Activated CD4-positive, alpha-beta memory T cell treated with anti-CD3 and anti-CD28 coated beads, Interleukin-2, amount 10 ng/mL, durations not matched to agents 7 days and 5 days (primary cell): ENCODE measurements at places on chromosomes 7 and 10. TPM values are rescaled to one million over a fixed set of nuclear protein-coding genes. Genes with fewer than 3 reads are reported as not detected.

DNA sequence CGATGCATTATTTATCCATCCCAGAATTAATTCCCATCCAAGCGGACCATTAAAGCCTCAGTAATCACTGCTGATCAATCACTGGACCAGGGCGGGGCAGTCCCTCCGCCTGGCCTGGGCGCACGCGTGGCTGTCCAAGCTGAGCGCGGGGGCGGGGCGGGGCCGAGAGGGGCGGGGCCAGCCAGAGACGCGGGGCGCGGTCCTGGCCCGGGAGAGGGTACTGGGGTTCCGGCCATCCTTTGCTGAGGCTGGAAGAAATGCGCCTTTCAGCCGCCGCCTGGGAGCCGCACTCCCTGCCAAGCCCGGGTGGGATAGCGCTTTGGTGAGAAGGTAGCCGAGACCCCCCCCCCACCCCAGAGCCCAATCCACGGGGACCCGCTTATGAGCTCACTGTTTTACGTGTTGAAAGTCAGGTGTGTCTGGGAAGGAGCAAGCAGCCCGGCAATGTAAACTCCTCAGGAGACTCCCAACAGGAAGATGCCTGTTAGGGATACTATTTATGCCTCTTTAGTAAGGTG, at the start of gene ARHGAP22:
TSS of gene ARHGAP22 (minus strand) at position 83 of the 518 bp plus-strand sequence. CDS start 277 bp downstream, outside the sequence.
- peaks cover 32% of the 10 kb centered on the region for H3K27me3 ChIP-seq
- H3K36me3 ChIP-seq: no peaks in the 10 kb centered on the region
- no peak within 1 kb of the TSS for H3K27ac ChIP-seq
- no peak within 1 kb of the TSS for H3K4me3 ChIP-seq
- no peak for DNase-seq
- H3K4me1 ChIP-seq: peaks cover 6% of the 10 kb centered on the region

- no peak for DNase-seq
- H3K4me1 ChIP-seq: no peaks in the 10 kb centered on the region
- H3K27ac ChIP-seq: no peak overlapping the region
- H3K27me3 ChIP-seq: no peaks in the 10 kb centered on the region
- H3K36me3 ChIP-seq: peaks cover 42% of the 10 kb centered on the region
Measured at GRCh38 chr10:84395581-84395980, 67.2 kb downstream of the CCSER2 start.

- no peak overlapping the region for H3K4me3 ChIP-seq
- H3K36me3 ChIP-seq: no peaks in the 10 kb centered on the region
- H3K4me1 ChIP-seq: no peaks in the 10 kb centered on the region
- peaks cover 3% of the 10 kb centered on the region for H3K27me3 ChIP-seq
- DNase-seq: peak; percentile 10
Measured at GRCh38 chr7:159088016-159088865, 56.4 kb downstream of the VIPR2 start.

- H3K27me3 ChIP-seq: no peaks in the 10 kb centered on the region
- no peak overlapping the region for H3K4me3 ChIP-seq
- H3K36me3 ChIP-seq: no peaks in the 10 kb centered on the region
- H3K4me1 ChIP-seq: no peaks in the 10 kb centered on the region
Measured at GRCh38 chr7:1703871-1704810, 34.1 kb downstream of the ELFN1 start.

- H3K27ac ChIP-seq: no peak overlapping the region
- no peaks in the 10 kb centered on the region for H3K36me3 ChIP-seq
- no peak overlapping the region for H3K4me3 ChIP-seq
- no peaks in the 10 kb centered on the region for H3K4me1 ChIP-seq
- H3K27me3 ChIP-seq: no peaks in the 10 kb centered on the region
- no peak for DNase-seq
Measured at GRCh38 chr10:73601486-73601921, 10.4 kb upstream of the USP54 start.

DNA sequence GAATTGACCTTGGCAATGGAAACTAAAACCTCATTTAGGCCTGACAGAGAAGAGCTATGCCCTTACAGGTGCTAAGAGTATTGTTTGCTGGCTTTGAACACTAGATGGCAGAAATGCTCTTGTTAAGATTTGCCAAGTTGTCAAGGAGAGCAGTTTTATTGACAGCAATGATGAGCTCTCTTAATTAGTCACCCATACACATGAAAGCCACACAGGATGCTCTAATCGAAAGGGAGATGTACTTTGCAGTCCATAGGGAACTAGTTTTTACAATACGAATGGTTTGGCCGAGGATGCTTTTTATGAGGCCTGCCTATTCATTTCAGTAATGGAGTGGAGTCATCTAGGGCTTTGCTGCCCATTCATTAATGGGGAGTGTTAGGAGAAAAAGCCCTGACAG, 45.4 kb upstream of the MBL2 start:
- H3K4me1 ChIP-seq: no peaks in the 10 kb centered on the region
- H3K27me3 ChIP-seq: no peaks in the 10 kb centered on the region
- H3K36me3 ChIP-seq: no peaks in the 10 kb centered on the region
- DNase-seq: no peak
- no peak overlapping the region for H3K4me3 ChIP-seq

DNA sequence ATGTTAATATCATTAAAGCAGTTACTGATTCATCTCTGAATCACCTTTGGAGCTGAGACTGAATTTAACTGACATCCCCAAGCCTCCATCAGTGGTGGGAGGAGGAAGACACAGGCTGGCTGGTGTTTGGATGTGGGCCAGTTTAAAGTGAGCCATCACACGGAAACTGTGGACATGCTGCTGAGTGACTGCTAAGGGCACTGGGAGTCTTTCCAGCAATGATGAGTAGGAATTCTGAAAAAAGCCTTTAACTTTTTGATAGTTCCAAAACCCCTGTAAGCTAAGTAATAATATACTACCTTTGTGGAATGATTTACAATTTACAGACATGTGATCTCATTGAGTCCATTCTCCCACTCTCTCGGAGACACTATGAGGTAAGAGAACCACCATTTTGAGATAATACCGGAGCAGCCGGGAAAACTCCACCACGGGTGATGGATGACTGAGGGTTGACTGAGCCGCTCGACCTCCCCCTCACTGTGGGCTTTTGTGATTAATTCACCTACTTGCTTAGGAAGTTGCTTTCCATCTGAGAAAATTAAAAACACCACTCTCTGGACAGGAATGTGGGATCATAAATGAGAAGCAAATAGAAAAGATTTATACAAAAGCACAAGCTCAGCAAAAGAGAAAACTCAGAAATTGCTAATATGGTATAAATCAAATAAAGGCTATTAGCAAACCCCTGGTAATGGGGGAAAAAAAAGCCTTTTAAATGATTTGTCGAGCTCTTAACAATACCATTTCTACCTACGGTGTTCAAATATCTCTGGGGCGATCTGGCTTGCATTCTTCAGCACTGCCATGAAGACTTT, 194.8 kb downstream of the FANK1 start:
- no peaks in the 10 kb centered on the region for H3K36me3 ChIP-seq
- H3K4me1 ChIP-seq: no peaks in the 10 kb centered on the region
- H3K27ac ChIP-seq: no peak overlapping the region
- no peak overlapping the region for H3K4me3 ChIP-seq

- peaks cover 48% of the 10 kb centered on the region for H3K4me1 ChIP-seq
- H3K27me3 ChIP-seq: peaks cover 2% of the 10 kb centered on the region
- H3K4me3 ChIP-seq: no peak overlapping the region
- H3K36me3 ChIP-seq: peaks cover 23% of the 10 kb centered on the region
- DNase-seq: no peak
- H3K27ac ChIP-seq: no peak overlapping the region
Measured at GRCh38 chr10:110138197-110138812, 69.1 kb upstream of the MXI1 start.

DNA sequence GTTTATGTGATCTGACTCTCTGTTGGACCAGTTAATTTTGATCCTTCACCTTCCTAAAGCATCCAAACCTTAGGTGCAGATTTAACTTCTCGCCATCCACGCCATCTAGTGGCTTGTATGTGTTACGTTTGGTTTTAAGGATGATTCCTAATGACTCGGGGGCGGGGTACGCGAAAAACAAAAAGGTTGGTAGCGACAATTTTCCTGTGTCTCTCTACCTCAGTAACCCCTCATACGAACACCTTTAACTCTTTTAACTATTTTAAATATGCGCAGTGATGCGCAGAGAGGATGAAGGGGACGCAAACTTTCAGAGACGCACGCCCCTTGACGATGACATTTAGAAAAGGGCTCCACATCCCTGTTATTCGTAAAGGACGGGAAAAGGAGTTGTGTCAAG, 714 bp upstream of the KCND2 start:
- peak overlapping the region; percentile 32 for H3K4me3 ChIP-seq
- DNase-seq: no peak
- peaks cover 12% of the 10 kb centered on the region for H3K4me1 ChIP-seq
- no peak overlapping the region for H3K27ac ChIP-seq

- peaks cover 7% of the 10 kb centered on the region for H3K27me3 ChIP-seq
- H3K36me3 ChIP-seq: no peaks in the 10 kb centered on the region
- H3K4me1 ChIP-seq: no peaks in the 10 kb centered on the region
- H3K27ac ChIP-seq: no peak overlapping the region
- no peak for DNase-seq
Measured at GRCh38 chr10:86072413-86072812, 294.2 kb downstream of the GRID1 start.

DNA sequence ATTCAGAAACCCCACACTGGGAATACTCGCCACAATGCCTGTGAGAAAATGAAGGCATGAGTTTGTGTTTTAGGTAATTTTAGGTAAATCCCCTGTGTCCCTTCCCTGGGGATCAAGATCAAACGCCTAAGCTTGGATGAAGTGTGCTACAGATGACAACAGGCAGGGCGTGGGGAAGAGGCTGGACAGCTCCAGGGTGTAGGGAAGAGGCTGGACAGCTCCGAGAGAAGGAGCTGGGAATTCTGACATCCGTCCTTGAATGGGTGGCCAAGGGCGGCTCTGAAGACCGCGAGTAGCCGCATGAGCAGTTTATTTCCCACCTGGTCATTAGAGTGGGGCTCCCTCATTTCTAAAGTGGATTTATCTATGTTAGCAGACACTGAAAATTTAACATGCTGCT, 109.7 kb downstream of the RAMP3 start:
- H3K27me3 ChIP-seq: peaks cover 29% of the 10 kb centered on the region
- DNase-seq: no peak
- no peaks in the 10 kb centered on the region for H3K36me3 ChIP-seq
- H3K27ac ChIP-seq: no peak overlapping the region

DNA sequence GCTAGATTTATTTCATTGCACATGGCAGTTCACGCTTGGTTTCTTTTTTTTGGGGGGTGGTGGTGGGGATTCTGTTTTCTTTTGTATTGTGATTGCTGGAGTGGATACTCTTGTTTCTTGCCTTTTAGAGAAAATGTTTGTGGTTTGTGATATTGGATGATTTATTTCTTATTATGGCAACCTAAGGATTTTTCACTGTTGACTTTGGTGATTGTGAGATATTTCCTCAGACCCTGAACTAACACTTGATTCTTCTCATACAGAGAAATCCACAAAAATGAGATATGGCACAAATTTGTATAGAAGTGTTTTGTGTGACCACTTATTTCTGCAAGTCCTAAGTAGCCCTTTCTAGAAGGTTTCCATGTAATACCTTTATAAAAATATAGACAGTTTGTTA, 871.1 kb downstream of the LRMDA start:
- no peak for DNase-seq
- H3K27ac ChIP-seq: no peak overlapping the region
- no peak overlapping the region for H3K4me3 ChIP-seq
- no peaks in the 10 kb centered on the region for H3K36me3 ChIP-seq

DNA sequence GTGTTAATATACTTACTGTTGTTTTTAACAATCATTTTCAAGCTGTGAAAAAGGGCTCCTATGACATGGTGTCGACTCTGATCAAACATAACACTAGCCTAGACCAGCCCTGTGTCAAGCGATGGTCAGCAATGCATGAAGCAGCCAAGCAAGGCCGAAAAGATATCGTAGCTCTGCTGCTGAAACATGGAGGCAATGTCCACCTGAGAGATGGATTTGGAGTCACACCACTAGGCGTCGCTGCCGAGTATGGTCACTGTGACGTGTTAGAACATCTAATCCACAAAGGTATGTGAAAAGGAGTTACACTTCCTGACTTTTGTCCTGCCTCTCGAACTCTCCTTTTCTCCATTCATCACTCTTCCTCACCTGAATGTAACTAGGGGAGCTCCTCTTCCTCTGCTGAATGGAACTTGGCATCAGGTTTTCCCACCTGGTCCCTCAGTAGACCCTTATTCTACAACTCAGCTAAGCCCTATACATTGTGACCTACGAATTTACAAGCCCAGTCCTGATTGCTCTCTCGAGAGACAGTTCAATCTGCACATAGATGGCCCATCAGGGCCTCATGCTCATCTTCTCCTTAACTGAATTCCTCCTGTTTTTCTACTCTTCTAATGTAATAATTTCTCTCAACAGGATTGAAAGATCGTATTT, 23.0 kb downstream of the ASB15 start:
- H3K36me3 ChIP-seq: no peaks in the 10 kb centered on the region

GRCh38 chr10:102962951-102963755, 45.1 kb downstream of the CNNM2 start:
- no peaks in the 10 kb centered on the region for H3K36me3 ChIP-seq
- H3K4me1 ChIP-seq: no peaks in the 10 kb centered on the region
- no peaks in the 10 kb centered on the region for H3K27me3 ChIP-seq
- DNase-seq: no peak
- no peak overlapping the region for H3K27ac ChIP-seq

- H3K4me3 ChIP-seq: no peak overlapping the region
- DNase-seq: no peak
- no peak overlapping the region for H3K27ac ChIP-seq
Measured at GRCh38 chr7:140539461-140539860, 60.2 kb upstream of the MKRN1 start.

DNA sequence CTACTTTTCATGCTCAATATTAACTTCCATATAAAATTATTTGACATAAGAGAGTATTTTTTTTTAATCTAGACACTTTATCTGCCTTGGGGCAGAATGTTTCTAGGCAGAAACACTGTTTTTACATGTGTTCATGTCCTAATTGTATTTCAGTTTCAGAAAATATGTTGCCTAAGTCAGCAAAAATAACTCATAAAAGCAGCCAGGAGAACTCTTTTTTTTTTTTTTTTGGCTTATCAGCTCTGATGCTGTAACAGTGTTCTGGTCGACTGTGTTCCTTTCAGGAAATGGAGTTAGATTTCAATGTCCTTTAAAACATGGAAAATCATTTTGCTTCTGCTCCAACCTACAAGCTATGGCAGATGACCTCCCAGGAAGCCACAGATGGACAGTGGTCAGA, 63.2 kb upstream of the OPALIN start:
- no peak for DNase-seq
- no peak overlapping the region for H3K27ac ChIP-seq
- no peaks in the 10 kb centered on the region for H3K36me3 ChIP-seq
- no peaks in the 10 kb centered on the region for H3K4me1 ChIP-seq
- peaks cover 21% of the 10 kb centered on the region for H3K27me3 ChIP-seq
- H3K4me3 ChIP-seq: no peak overlapping the region

The PTPRZ1 gene
- total RNA-seq: not detected

The IL15RA gene
- 22.1 TPM for total RNA-seq

The SLC29A4 gene
- 0.45 TPM for total RNA-seq

The RNF133 gene
- not detected for total RNA-seq

The CYP26C1 gene
- total RNA-seq: not detected

The RALA gene
- total RNA-seq: 27.8 TPM

The PSD gene
- 1.4 TPM for total RNA-seq

The CEP55 gene
- 82.5 TPM for total RNA-seq

The ZNF92 gene
- total RNA-seq: 19.7 TPM

The GIMAP2 gene
- total RNA-seq: 120 TPM
